ENCODE measurements at places on chromosomes 7 and 10. TPM values are rescaled to one million over a fixed set of nuclear protein-coding genes. Genes with fewer than 3 reads are reported as not detected.

Gene FFAR4
- total RNA-seq, result not detected

Gene CUBN
- total RNA-seq, result 0.59 TPM

Gene FAM25C
- not detected for total RNA-seq

Gene ANKRD2
- not detected for total RNA-seq

Gene ZNF248
- 6.5 TPM for total RNA-seq

Gene CPN1
- not detected for total RNA-seq

Gene CHST15
- total RNA-seq, result not detected

Gene EGFR
- total RNA-seq, result not detected

Gene ATRNL1
- 0.19 TPM for total RNA-seq

Gene EN2
- not detected for total RNA-seq

Gene OGDHL
- total RNA-seq, result 0.89 TPM

Gene INA
- total RNA-seq, result 0.63 TPM

Gene GPC2
- 2.3 TPM for total RNA-seq

Gene C10orf53
- total RNA-seq, result not detected

Gene SND1
- 203 TPM for total RNA-seq

Gene CUL2
- total RNA-seq, result 54.7 TPM

Gene FIGNL1
- total RNA-seq, result 55.1 TPM

Gene OR13A1
- total RNA-seq, result not detected

Gene MACC1
- total RNA-seq, result 0.80 TPM

Gene ASAH2
- total RNA-seq, result 4.8 TPM

Gene PLXNA4
- 0.19 TPM for total RNA-seq

Gene AUTS2
- 3.4 TPM for total RNA-seq

Gene GDF10
- total RNA-seq, result 1.0 TPM

Gene SEMA3A
- total RNA-seq, result 0.06 TPM

Gene TSPAN33
- total RNA-seq, result 17.7 TPM

Gene WNT8B
- total RNA-seq, result not detected

Gene CLDN3
- not detected for total RNA-seq

Gene IPMK
- total RNA-seq, result 10.6 TPM

Gene RNF133
- total RNA-seq, result not detected

Gene ATP6V0A4
- not detected for total RNA-seq

Gene PKD1L1
- total RNA-seq, result 0.08 TPM

Gene UTF1
- total RNA-seq, result not detected

Gene FGF8
- not detected for total RNA-seq

Gene SCART1
- 1.3 TPM for total RNA-seq

Gene CACNB2
- not detected for total RNA-seq

Gene RASSF4
- 2.0 TPM for total RNA-seq

Gene PLEKHA1
- 16.7 TPM for total RNA-seq

Gene OR2A12
- not detected for total RNA-seq

Gene SLC26A5
- total RNA-seq, result not detected

Gene TEX47
- total RNA-seq, result not detected

Gene LRRC27
- total RNA-seq, result 3.4 TPM

Gene ZPBP
- total RNA-seq, result 0.42 TPM

Gene LIPM
- total RNA-seq, result not detected

Gene TMEM130
- total RNA-seq, result not detected

Gene PTF1A
- total RNA-seq, result not detected

Gene DLX5
- not detected for total RNA-seq

Gene FAM221A
- total RNA-seq, result 6.5 TPM

Gene NYAP1
- 0.15 TPM for total RNA-seq

Gene CDHR3
- 0.44 TPM for total RNA-seq

Gene RSPH10B2
- 0.78 TPM for total RNA-seq

Gene CCL24
- not detected for total RNA-seq

Gene TLL2
- total RNA-seq, result not detected

Gene SCRN1
- 4.7 TPM for total RNA-seq

Gene HNRNPA2B1
- 950 TPM for total RNA-seq

Gene CFAP46
- 0.19 TPM for total RNA-seq

Gene GJD4
- total RNA-seq, result not detected

Gene AGAP5
- 8.6 TPM for total RNA-seq

Gene LRIT1
- total RNA-seq, result not detected
